ENCODE measurements at places on chromosomes 4 and X.
A peak's percentile ranks its signal among the peaks of the same experiment; 100 is the strongest.

DNA sequence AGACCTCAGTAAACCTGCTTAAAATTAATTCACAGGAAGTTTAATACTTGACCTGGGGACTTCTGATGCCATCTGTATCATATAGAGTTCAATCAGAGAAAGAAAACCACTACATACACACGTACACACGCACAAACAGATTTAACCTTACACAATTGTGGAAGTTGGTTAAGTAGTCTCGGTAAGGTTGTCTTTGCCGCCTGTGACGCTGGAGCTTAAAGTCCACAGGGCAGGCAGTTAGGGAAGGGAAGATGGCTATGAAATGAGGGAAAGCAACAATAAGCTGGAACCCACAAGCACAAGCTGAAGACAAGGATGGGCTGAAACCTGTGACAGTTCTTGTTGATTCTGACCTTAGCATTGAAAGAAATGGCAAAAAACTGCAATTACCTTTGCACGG is 41.7 kb upstream of the TSPAN7 start:
- DNase-seq, result no peak

- DNase-seq, result no peak
Measured at GRCh38 chr4:114226968-114227760, 247.7 kb upstream of the ARSJ start.

DNA sequence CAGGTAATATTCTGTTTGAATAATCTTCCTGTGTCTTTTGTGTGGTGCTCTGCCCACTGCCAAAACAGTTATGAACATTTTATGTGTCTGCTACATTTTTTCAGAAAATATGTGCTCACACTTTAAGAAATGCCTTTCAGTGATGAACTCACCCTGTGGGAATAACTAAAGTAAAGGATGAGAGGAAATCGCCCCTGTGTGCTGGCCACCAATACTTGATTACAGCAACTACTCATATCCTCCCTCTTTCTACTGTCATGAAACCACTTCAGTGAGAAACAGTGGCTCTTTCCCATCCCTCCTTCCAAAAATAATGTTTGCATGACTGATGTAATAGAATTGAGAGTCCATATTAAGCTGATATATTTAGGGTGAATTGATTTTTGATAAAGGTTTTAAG is 900.9 kb downstream of the RAB28 start:
- no peak for DNase-seq

GRCh38 chr4:59180161-59180560 is 2020.0 kb upstream of the ADGRL3 start:
- DNase-seq, result no peak

DNA sequence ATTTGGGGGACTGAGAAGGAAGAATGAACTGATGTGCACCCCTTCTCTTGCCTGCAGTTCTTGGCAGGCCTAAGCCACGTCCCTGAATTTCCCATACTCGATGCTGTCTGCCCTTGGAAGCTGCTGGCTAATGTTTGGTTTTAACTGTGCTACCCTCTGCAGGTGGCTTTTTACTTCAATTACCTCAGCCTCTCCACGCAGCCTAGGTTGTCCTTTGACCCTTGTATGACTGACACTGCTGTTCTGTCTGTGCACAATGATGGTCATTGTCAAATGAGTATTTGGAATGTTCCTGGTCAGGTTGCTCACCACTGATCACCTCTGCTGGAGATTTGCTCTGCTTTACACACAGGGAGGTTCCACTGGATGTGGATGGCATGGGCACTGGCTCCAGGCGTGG is 137.1 kb downstream of the ZNF518B start:
- no peak for DNase-seq

- DNase-seq, result no peak
Measured at GRCh38 chrX:132488180-132488705, 595 bp downstream of the MBNL3 start.

DNA sequence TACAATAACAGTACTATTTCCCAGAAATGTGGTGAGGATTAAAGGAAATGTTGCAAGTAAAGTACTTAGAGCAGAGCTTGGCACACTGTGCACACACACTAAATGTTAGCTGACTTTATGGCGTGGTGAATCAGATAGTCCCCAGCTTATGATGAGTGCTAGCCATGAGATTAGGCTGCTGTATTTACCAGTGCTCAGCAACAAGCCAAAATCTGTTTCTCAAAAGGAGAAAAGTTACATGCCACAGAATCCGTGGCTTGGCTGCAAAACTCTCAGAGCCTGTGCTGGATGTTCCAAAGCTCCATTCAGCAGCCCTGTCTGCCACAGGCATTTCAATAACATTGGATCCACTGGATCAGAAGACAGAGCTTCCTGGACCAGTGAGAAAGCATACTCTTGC is 12.8 kb upstream of the STBD1 start:
- DNase-seq, result no peak

DNA sequence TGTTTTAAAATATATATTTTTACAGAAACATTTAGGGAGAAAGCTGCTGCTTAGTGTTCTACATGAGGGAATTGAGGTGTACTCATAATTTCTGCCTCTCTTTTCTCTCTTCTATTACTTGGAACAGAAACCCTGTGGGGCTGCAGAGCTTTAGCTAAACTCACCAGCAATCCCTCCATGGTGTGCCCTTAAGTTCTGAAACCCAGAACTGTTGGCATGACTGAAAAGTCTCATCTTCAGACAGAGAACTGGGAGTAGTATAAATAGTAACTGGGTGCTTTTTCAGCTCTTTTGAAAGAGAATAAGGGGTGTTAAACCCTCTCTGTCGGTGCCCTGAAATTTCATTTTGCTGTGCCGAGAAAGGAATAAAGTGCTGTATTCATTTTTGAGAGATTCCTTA is 294.9 kb upstream of the BOD1L1 start:
- DNase-seq, result no peak

DNA sequence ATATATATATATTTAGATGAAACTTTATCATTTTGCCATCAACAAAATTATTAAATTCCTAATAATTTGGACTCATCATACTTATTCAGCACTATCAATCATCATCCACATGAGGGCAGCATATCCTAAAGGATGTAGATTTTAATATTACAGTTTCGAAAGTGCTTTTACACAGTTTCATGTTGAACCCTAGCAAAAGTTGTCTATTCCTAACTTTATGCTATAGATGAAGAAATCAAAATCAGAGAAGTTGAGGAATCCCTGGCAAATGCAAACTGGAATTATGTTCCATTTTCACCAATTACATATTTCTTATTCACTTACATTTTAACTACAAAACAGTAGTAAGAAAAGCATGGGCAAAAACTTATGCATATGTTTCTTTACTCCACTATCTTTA is 36.6 kb upstream of the UGT2A1 start:
- peak; percentile 7 for DNase-seq

Measured in Panc1 (cell line).